Cerebellum (tissue), 4 donors: ENCODE measurements at places on chromosomes 2 and 18.

DNA sequence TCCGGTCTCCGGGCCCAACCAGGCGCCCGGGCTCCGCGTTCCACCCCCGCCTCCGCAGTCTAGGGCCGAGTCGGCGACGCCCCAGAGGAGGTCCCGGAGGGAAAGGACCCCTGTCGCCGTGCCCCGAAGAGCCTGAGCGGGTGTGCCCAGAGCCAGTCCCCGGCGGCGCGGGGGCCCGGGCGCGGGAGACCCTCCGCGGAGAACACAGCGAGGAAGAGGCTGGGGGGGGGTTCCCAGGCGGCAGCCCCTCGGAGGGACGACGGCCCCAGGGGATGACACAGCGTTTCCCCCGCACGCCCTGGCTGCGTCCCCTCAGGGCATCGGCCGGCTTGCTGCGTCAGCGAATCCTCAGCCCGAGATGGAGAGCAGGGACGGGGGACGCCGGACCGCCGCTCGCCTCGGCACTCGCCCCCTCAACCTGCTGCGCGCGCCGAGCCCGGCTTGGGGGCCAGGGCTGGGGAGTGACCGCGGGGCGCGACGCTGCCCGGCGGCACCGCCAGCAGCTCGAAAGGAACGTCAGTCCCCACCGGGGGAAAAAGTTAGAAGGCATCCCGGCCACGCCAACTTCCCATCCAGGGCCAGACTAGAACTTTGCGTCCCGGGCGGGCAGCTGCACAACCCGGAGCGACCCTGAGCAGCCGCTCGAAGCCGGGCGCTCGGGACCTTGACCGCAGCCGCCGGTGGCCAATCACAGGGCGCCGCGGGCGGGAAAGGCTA lies 711 bp downstream of the SFXN5 start:
- DNase-seq: no peak

- no peak for DNase-seq
Measured at GRCh38 chr2:225434014-225434413, 34.5 kb downstream of the NYAP2 start.

DNA sequence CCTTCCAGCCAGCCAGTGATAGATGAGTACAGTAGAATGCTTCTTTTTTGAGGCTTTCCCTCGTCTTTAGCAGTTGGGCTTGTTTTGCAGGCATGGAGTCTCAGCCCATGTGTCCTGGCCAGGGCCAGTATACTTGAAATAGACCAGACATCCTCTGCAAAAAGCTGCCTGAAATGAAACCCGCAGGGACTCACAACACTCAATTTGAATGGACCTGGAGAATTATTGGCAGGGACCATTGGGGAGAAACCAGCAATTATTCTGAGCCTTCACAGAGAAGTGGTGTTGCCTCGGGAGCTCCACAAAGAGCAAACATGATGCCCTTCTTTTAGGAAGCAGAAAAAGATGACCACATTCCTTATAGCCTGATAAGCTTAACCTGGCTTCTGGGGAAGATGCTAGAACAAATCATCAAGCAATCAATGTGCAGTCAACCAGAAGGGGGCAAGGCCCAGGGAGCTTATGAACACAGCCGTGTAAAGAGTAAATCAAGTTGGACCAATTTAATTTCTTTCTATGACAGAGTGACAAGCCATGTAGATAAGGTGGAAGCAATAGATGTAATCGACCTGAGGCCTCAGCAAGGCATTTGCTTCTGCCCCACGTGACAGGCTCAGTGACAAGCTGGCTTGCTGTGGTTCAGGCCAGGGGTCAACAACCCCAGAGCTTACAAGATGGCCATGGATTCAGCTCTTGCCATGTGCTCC lies 42.1 kb downstream of the BOD1L2 start:
- peak; percentile 24 for DNase-seq

DNA sequence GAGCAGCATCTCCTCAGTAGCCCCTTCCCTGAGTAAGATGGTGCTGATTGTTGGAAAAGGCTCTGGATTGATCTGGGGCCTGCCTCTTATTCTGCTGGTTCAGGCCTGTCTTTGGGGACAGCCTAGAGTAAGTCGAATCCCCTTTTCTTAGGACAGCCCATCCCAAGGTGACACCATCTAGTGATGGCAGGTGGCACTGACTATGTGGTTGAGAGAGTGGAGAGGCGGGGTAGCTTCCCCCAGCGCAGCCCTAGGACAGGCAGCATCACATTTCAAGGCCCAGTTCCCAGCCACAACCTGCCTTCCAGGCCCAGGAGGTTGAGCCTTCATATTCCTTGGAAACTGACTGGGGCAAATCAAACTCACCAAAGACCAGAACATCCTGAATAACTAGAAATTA lies 69.1 kb upstream of the B3GNT7 start:
- DNase-seq: no peak

DNA sequence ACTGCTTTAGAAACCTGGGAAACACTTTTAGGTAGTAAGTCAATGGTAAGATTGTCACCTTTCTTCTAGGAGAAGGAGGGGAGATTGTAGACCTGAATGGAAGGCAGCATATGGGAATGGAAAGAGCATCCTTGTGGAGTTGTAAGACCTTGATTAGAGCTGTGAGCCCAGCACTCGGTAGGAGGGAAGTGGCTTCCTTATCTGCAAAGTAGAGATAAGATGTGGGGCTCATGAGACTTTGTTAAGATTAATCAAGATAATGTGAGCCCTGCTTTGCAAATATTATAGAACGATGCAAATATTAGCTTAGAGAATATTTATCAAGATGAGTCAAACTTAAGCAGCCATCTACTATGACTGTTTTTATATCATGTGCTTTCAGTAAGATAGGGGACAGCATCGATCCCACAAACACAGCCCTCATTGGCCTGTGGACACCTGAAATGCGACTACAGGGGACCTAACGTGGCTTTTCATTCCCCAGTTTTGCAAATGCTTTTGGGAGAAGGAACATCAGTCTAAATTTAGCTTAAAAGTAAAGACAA lies 243.7 kb downstream of the LTBP1 start:
- no peak for DNase-seq

GRCh38 chr2:112877423-112877822 lies 33.5 kb upstream of the IL37 start:
- DNase-seq: no peak

GRCh38 chr18:7369006-7369405 lies 138.1 kb downstream of the LRRC30 start:
- no peak for DNase-seq

GRCh38 chr18:72866442-72866900 lies 1.3 kb downstream of the NETO1 start:
- DNase-seq: no peak

DNA sequence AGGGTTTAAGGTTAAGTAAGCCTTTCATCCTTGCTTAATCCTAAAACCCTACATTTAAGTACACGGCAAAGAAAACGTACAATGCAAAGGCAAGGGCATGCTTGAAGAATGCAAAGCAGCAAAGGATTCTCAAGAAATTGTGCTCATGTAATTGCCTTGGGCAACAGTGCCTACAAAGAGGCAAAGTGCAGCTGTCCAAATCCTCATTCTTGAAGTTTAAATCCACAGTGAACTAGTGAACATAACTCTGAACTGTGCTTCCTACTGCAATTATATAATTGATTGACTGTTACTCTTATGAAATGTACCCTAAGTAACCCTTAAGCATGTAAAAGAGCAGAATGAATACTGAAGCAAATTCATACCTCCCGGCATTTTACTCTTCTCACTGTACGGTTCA lies 85.4 kb downstream of the MAP3K20 start:
- DNase-seq: no peak

GRCh38 chr2:227035711-227036367 lies 128.2 kb downstream of the COL4A4 start:
- no peak for DNase-seq

DNA sequence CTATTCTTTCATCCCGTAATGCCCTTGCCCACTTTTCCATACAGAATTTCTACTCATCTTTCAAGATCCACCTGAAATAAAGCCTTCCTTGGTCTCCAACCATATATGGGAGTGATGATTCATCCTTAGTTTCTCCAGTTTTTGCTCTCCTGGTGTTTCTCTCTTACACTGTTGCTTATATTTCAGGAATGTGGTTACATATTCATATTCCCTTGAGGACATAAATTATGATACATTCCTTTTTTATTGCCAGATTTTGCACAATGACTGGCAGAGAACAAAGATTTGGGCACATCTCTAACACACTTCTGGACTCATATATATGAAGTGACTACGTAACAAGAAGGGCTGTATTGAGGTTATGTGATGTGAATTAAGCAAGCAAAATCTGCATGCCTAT lies 1573.4 kb upstream of the NXPH2 start:
- no peak for DNase-seq

GRCh38 chr18:48581941-48582340 lies 43.1 kb downstream of the CTIF start:
- no peak for DNase-seq

- DNase-seq: peak; percentile 10
Measured at GRCh38 chr18:63422864-63423304, 608 bp upstream of the VPS4B start.

- no peak for DNase-seq
Measured at GRCh38 chr18:3449512-3450011, 410 bp upstream of the TGIF1 start.

DNA sequence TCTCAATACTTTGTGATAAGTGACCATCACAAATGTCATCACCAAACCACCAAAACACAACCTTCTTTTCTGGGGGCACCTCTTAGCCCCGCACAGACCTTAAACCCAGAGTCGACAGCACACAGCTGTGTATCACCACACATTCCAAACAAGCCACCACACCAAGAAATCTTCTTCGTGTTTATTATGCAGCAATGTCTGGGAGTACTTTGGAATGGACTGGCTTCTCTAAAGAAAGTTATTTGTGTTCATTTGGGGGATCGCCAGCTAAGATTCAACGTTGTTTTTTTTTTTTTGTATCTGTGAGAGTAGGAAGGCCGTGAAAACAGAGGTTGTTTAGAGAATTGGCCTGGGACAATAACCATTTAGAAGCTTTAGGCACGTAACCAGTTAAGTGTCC lies 1.1 kb upstream of the MTA3 start:
- DNase-seq: no peak

DNA sequence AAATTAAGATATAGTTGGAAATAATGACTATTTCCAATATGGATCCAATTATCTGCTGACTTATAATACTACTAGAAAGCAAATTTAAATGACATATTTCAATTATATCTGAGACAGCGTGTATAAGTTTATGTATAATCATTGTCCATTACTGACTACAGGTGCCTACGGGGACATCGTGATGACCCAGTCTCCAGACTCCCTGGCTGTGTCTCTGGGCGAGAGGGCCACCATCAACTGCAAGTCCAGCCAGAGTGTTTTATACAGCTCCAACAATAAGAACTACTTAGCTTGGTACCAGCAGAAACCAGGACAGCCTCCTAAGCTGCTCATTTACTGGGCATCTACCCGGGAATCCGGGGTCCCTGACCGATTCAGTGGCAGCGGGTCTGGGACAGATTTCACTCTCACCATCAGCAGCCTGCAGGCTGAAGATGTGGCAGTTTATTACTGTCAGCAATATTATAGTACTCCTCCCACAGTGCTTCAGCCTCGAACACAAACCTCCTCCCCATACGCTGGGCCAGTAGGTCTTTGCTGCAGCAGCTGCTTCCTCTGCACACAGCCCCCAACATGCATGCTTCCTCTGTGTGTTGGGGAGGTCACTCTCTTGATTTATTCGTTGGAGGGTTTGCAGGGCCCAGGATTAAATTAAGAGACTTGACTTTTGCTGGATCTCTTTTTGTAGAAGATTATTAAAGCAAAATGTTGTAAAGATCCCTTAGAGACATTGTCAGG lies 194.4 kb downstream of the RPIA start:
- no peak for DNase-seq

DNA sequence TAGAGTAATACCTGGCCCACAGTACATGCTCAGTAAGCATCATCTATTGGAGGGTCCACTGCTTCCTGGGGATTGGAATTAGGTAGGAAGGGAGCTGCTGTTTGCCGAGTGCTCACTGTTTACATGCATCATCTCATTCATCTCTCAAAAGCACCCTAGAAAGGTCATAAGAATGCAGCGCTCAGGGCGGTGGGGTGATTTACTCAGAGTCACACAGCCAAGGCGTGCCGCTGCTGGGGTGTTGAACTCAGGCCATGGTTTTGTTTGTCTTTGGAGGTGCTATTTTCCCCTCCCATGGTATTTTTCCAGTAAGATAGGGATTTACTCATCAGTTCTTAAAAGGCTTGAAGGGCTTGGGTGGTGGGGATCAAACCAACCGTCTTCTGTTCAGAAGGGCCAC lies 227.5 kb downstream of the LDLRAD4 start:
- DNase-seq: no peak

GRCh38 chr2:28152585-28153280 lies 239.9 kb upstream of the FOSL2 start:
- DNase-seq: no peak

GRCh38 chr2:41137031-41137430 lies 685.1 kb upstream of the SLC8A1 start:
- DNase-seq: no peak

- DNase-seq: no peak
Measured at GRCh38 chr18:32360682-32361345, 109.9 kb downstream of the GAREM1 start.

DNA sequence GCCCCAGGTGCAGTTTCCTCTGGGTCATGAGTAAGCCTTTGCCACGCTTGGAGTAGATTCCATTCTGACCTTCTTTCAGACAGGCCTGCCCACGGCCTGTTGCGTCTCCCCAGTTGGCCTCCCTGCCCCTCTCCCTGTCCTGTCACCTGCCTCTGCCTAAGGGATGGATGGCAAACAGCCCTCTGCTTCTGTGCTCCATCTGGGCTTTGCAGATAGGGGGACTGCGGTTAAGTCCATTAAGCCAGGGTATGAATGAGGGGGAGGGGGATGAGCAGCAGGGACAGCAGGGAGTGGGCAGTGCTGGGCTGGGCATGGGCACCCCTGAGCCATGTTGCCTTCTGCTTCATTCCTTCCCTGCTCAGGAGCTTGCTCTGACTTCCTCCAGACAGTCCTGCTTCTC lies 37.6 kb upstream of the B3GNT7 start:
- no peak for DNase-seq

- no peak for DNase-seq
Measured at GRCh38 chr18:62730941-62731340, 15.6 kb downstream of the PHLPP1 start.

DNA sequence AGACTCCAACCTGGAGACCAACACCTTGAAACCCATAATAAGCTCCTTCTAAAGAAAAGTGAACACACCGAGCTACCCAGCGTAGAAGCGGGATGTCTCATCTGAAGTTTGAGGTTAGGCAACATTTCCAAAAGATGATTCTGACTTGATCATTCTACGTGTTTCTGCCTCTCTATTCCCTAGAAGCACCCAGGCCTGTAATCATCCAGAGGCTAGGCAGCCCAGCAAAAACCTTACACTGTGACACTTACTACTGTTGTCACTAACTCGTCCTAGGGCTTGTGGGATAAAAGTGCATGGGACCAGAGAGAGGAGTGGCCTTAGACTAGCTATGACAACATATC lies 1.4 kb downstream of the ZBTB14 start:
- no peak for DNase-seq
